CD14-positive monocyte (primary cell): ENCODE measurements at places on chromosomes 11 and 22. TPM values are rescaled to one million over a fixed set of nuclear protein-coding genes. Genes with fewer than 3 reads are reported as not detected.
A peak's percentile ranks its signal among the peaks of the same experiment; 100 is the strongest.

- no peak for DNase-seq
Measured at GRCh38 chr11:48341466-48341865, 16.7 kb downstream of the OR4C3 start.

GRCh38 chr11:119085437-119085847 is 761 bp downstream of the HMBS start:
- no peak for DNase-seq

- peak; percentile 87 for DNase-seq
Measured at GRCh38 chr11:65856689-65857499, 1.1 kb downstream of the CFL1 start.

- DNase-seq: peak; percentile 88
Measured at GRCh38 chr11:72613977-72614376, 60.2 kb downstream of the PDE2A start.

GRCh38 chr22:30202531-30203006 is 44.0 kb downstream of the LIF start:
- DNase-seq: no peak

C1QTNF5 gene
- not detected for polyA plus RNA-seq

PDE2A gene
- 0.18 TPM for polyA plus RNA-seq

C11orf65 gene
- polyA plus RNA-seq: not detected

CCDC87 gene
- not detected for polyA plus RNA-seq

GRCh38 chr11:73158356-73159051 is 16.4 kb upstream of the FCHSD2 start:
- no peak for DNase-seq

- no peak for DNase-seq
Measured at GRCh38 chr11:116396331-116396730, 376.5 kb downstream of the BUD13 start.

DNA sequence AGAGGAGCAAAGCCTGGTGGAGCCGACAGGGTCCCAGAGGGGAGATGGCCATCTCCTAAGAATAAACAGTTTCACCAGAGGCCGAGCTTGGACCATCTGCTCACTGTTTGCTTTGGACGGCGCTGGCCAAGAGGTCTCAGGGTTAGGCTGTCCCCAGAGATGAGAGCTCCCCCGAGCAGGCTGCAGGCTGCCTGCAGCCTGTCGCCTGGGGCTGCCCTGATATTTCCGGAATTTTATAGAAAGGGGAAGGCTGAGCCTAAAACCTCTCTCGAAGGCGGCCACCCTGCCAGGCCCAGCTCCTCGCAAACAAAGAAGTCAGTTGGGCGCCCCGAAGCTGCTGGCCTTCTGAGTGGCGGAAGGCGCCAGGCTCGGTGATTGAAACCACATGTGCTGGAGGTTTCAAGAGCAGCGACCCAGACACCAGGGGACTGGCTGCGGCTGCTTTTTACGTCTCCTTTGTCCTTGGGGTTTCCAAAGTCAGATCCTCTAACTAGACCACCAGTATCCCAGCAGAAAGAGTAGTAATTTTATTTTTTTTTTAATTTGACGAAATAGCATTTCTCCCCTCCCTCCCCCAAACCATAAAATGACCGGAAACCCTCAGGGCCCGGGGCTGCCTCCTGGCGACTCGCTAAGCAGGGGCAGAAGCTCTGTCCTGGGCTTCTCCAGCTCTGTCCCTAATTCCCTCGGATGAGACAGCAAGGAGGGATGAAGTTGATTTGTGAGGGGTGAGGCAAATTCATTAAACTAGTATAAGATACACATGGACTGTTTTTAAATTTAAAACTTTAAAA is 57.4 kb downstream of the CLMP start:
- DNase-seq: peak; percentile 25

DNA sequence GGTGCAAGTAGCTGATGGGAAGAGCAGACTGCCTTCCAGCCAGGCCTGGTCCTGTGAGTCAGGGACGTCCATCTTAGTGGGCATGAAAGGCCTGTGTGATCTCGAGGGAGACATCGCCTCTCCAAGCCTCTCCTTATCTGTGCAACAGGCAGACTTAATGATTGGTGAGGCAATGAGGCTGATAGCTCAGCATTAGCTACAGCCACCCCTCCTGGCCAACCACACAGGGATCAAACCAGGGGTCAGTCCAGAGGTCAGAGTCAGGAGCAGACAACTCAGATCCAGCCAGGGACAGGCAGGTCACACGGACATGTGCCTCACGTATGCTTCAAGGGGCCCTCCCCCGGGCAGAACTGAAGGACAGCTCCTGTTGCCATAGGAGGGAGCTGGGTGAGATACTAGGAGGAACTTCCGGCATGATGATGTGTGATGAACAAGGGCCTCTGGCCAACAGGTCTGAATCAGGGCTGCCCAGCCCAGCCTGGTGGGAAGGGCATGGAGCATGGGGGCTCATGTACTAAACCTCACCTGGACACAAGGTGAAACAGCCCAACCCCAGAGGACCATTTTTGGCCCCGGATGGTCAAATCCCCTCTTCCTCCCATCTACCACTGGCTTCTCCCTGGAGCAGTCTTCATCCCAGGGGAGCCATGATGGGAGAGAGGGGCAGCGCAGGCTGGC is 2.8 kb upstream of the APOC3 start:
- DNase-seq: no peak

DNA sequence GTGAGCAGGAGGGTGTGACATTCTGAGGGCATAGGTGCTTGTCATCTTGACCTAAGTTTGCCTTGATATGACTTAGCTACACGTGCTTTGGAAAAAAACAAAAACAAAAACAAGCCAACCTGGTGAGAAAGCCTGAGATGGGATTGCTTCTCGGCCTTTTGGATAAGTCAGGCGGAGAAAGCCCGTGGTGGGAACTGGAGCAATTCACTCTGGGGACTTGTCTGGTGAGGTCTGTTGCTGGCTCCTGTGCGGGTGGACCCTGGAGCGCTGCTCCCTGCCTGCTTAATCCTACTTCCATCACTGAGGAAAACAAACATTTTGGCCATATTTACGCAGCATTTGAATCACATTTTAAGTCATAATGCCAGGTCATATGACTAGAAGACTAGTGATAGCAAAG is 100.3 kb downstream of the SNX19 start:
- no peak for DNase-seq

VSIG2 gene
- not detected in 2 replicates for polyA plus RNA-seq

- DNase-seq: no peak
Measured at GRCh38 chr11:47791774-47792430, 24.8 kb upstream of the FNBP4 start.

DNA sequence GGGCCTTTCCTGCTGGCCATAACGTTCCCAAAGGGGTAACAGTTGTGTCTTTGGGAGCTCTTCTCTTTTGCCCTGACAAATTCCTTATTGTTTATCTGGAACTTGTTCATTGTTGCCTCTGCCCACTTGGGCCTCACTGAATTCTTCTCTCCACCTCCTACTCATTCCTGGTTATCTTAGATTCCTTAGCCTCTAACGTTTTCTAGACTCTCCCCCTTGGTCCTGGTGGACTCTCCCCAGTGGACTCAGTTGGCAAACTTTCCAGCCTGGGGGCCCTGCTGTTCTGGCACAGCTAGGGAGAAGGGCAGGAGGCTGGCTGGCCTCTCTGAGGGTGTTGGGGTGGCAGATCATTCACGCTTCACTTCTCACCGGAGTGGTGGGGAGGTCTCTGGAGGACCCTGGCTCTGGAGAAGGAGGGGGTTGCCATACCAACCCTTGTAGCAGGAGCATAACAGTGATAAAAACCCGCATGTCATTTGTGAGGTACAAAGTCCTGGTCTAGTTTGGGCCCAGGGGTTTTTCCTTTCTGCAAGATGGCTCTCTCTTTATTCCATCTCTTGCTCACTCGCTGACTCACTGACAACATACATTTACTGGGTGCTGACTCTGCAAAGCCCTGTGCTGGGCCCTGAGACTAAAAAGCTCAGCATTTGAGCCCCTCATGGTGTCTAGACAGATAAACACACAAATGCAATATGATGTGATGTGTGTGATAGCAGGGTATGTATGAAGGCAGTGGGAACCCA is 39.7 kb downstream of the YWHAH start:
- no peak for DNase-seq

- no peak for DNase-seq
Measured at GRCh38 chr22:37427711-37428635, 694 bp upstream of the ELFN2 start.

MAP6 gene
- polyA plus RNA-seq: not detected

DNA sequence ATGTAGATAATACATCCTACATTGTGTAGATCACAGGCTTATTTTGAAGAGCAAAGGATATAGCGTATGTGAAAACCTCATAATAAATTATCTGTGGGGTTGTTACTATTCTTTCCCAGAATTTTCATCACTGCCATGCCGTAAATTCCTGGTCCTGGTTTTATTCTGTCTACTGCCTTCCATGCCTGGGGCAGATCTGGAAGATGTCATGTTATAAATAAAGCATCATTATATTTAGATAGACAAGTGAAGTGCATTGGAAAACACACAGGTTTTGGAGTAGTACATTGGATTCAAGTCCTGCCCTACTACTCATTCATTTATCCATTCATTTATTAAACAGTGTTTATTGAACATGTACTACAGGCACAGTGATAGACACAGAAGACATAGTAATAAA is 2.2 kb downstream of the C11orf52 start:
- DNase-seq: no peak

ACRV1 gene
- polyA plus RNA-seq: not detected

DNA sequence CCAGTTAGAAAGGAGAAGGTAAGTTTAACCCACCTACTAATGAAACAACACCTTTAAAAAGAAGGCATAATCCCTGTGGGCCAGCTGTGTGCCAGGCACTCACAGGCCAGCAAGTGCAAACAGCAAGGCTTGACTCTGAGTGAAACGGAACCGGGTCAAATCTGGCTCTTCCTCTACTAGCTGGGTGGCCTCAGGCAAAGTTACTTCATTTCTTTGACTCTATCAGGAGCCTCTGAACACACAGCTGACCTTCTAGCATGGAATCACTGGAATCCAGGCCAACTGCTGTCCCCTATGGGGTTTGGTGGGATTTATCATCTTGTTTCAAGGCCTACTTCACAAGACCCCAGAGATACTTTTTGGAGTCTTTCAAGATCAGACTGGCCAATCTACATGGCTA is 3.3 kb downstream of the RAB38 start:
- DNase-seq: no peak

TMPRSS4 gene
- polyA plus RNA-seq: 0.36 TPM in 1 of 2 replicates, not detected in the other

- DNase-seq: no peak
Measured at GRCh38 chr22:49954991-49955580, 5.5 kb upstream of the PIM3 start.

ENTHD1 gene
- polyA plus RNA-seq: not detected in 2 replicates

GRCh38 chr11:113014262-113015097 is 53.3 kb downstream of the NCAM1 start:
- DNase-seq: no peak

DNA sequence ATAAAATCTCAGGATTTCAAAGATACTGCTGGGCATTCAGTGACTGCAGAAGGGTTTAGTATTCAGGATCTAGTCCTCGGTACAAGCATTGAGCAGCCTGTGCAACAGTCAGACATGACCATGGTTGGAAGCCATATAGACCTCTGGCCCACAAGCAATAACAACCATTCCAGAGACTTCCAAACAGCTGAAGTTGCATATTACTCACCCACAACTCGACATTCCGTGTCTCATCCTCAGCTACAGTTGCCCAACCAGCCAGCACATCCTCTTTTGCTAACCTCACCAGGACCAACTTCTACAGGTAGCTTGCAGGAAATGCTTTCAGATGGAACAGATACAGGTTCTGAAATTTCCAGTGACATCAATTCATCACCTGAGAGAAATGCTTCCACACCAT is 156.8 kb downstream of the C11orf91 start:
- no peak for DNase-seq

TRIM29 gene
- not detected for polyA plus RNA-seq

DNA sequence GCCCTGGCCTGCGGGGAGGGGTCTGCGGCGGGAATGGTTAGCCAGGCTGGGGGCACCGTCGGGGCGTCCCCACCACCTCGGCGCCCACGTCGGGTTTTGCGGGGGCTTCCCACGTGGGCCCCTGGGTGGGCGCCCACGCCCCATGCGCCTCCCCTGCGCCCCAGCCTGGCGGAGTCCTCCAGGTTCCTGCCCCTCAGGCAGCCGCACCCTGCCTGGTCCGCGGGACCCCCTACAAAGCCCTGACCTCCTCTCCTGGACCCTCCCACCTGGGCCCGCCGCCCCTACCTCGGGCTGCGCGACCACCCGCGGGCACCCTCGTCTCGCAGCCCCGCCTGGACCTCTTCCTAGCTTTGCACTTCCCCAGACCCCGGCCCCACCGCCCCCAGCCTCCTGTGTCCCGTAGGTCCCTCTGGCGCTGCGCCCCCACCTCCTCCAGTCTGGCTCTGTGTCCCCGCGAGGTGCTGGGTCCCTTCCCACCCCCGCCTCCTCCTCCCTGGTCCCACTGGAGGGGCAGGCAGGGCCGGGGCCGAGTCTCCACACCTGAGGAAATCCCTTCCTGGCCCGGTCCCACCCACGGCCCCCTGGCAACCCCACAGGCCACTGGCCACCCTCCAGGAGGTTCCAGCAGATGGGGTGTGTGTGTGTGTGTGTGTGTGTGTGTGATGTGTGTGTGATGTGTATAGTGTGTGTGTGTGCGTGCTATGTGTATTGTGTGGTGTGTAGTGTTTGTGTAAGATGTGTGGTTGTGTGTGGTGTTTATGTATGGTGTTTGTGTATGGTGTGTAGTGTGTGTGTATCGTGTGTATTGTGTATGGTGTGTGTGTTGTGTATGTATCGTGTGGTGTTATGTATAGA is 11.8 kb downstream of the PIM3 start:
- DNase-seq: no peak

- DNase-seq: no peak
Measured at GRCh38 chr11:46116007-46116711, 5.1 kb downstream of the PHF21A start.

GRCh38 chr11:85086504-85087284 is 540.5 kb downstream of the DLG2 start:
- DNase-seq: no peak

CD3E gene
- polyA plus RNA-seq: 1.5 TPM

CSNK2A3 gene
- polyA plus RNA-seq: 0.86 TPM

DNA sequence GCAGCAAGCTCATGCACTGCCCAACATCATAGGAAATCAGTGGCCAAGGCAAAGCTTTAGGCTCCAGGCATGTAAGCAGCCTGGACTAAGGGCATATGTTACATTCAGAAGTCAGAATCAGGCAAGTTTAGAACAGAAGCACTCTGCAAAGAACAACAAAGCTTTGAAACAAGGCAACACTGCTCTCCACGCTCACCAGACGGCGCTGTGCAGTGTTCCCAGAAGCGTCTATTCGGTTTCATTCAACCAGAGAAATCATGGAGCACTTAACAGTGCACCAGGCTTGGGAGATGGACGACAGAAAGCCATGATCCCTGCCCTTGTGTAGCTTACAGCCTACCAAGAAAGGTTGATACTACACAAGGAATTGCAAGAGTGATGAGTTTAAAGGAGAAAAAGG is 555.8 kb downstream of the BUD13 start:
- peak; percentile 1 for DNase-seq

- no peak for DNase-seq
Measured at GRCh38 chr11:63511048-63511748, 5.3 kb downstream of the LGALS12 start.

DNA sequence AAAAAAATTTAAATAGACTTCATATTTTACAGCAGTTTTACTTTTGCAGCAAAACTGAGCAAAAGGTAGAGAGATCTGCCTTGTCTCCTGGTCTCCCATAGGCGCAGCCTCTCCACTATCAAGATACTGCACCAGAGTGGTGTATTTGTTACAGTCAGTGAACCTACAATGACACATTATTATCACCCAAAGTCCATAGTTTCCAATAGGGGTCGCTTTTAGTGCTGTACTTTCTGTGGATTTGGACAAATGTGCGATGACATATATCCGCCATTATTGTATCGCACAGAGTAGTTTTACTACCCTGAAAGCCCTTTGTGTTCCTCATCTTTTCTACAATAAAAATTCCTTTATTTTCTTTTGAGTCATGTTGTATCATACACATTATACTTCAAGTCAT is 153.2 kb upstream of the CCDC179 start:
- DNase-seq: no peak
